ENCODE measurements at places on chromosomes 2 and 18.

GRCh38 chr2:211955648-211956047 is 583.0 kb downstream of the ERBB4 start:
- DNase-seq = no peak

GRCh38 chr2:1371082-1371481 is 42.2 kb upstream of the TPO start:
- DNase-seq = no peak

GRCh38 chr2:73503992-73504570 is 118.4 kb downstream of the ALMS1 start:
- DNase-seq = no peak

GRCh38 chr2:47177043-47177565 is 22.0 kb upstream of the STPG4 start:
- DNase-seq = no peak

- DNase-seq = no peak
These were observed 291.5 kb upstream of the FANCL start for GRCh38 chr2:58532641-58533040.

DNA sequence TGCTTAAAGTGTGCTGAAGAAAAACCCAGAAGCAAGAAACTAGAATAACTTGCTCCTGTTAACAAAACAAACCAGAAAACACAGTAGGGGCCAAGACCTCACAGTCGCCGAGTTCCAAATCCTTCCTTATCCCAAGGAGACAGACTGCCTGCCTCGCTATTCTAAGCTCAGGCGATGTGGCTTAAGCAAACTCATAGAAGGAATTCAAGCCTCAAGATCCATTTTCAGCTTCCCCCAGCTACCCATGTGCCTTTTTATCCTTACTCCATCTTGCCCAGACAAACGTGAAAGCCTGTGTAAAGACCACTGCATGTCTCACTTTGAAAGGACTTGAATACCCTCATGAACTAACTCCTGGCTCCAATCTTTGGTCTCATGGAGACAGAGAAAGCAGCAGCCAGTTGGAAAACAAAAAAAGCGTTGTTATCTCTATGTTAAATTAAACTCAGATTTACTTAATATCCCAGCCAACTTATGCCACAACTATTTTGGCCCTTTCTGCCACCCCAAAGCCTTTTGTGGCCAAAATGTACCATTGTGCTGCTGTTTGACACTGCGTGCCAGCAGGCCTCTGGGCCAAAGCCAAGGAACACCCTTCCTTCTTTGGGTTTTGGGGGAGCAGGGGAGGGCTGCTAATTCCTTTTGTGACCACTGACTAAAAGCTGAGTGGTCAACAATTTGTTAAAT is 123.2 kb upstream of the FZD5 start:
- DNase-seq = no peak

- no peak for DNase-seq
These were observed 59.2 kb downstream of the IL1R2 start for GRCh38 chr2:102050854-102051391.

GRCh38 chr18:55731594-55732042 is 143.6 kb upstream of the TCF4 start:
- DNase-seq = no peak

- DNase-seq = no peak
These were observed 18.6 kb downstream of the CAPN10 start for GRCh38 chr2:240604939-240605716.

- no peak for DNase-seq
These were observed 47.8 kb downstream of the INPP4A start for GRCh38 chr2:98492441-98492840.

- DNase-seq = no peak
These were observed 31.5 kb upstream of the GNAL start for GRCh38 chr18:11657554-11657953.

GRCh38 chr2:230975927-230976326 is 20.0 kb upstream of the SPATA3 start:
- DNase-seq = no peak

DNA sequence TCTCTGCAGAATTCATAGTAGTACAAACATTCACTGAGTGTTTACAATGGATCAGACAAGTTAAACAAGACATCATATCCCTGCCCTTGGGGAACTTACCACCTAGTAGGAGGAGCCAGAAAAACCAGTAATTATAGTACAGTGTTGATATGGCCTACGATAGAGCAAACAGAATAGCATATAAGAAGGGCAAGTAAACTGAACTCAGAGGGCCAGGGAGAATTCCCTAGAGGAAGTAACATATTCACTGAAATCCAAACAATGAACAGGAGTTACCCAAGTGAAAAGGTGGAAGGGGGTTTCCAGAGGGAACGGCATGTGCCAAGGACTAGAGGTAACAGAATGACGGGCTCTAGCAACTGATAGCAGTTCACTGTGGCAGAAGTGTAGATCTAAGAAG is 34.1 kb downstream of the NHEJ1 start:
- no peak for DNase-seq

GRCh38 chr18:76564117-76564516 is 69.1 kb upstream of the ZNF516 start:
- DNase-seq = no peak

GRCh38 chr2:654896-655295 is 22.3 kb downstream of the TMEM18 start:
- no peak for DNase-seq

DNA sequence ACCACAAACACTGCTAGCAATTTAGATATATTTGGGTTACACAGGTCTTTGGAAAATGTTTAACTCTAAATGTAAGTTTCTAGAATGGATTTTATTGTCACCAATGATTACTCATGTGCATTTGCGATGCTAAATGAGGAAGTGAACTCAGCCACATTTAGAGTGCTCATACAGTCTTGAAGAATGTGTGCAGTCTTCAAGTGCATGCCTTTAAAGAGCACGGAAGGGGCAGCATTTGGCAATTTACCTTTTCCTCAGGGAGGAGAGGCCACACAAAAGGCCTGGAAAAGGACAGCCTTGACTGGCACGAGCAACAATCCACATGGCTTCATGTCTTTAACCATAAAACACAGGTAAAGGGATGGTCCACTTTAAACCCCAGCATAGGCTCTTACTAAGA is 78.5 kb upstream of the STK17B start:
- DNase-seq = no peak

DNA sequence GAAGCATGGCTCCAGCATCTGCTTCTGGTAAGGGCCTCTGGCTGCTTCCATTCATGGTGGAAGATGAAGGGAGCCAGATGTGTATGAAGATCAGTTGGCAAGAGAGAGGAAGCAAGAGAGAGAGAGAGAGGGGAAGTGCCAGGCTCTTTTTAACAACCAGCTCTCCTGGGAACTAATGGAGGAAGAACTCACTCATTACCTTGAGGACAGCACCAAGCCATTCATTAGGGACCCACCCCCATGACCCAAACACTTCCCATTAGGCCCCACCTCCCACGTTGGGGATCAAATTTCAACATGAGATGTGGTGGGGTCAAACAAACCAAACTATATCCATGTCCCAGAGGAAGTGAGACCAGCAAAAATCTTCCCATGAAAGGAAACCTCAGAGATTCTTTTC is 124.8 kb upstream of the SIX2 start:
- peak; percentile 45 for DNase-seq

- DNase-seq = no peak
These were observed 57.1 kb downstream of the EMX1 start for GRCh38 chr2:72974436-72974754.

GRCh38 chr2:66439812-66440542 is 5.1 kb downstream of the MEIS1 start:
- DNase-seq = no peak

DNA sequence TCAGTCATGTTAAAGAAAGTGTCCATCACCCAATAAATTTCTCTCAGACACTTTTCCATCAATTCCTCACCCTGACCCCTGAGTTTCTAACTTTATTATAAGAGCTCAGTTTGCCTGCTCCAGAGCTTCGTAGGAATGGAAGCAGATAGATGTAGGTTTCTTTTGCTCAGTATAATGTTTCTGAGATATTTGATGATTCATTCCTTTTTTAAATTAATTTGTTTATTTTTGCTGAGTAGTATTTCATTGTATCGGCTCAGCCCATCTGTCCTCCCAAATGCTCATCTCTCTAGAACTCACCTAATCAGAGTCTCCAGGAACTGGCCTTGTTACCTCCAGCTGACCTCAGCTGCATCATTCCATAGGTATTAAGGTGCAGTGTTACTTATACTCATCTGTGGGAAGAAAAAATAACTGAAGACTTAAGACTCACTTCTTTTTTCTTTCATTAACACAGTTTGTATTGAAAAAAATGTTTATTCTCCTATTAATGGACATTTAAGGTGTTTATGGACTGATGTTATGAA is 11.9 kb upstream of the BCL2L11 start:
- no peak for DNase-seq

DNA sequence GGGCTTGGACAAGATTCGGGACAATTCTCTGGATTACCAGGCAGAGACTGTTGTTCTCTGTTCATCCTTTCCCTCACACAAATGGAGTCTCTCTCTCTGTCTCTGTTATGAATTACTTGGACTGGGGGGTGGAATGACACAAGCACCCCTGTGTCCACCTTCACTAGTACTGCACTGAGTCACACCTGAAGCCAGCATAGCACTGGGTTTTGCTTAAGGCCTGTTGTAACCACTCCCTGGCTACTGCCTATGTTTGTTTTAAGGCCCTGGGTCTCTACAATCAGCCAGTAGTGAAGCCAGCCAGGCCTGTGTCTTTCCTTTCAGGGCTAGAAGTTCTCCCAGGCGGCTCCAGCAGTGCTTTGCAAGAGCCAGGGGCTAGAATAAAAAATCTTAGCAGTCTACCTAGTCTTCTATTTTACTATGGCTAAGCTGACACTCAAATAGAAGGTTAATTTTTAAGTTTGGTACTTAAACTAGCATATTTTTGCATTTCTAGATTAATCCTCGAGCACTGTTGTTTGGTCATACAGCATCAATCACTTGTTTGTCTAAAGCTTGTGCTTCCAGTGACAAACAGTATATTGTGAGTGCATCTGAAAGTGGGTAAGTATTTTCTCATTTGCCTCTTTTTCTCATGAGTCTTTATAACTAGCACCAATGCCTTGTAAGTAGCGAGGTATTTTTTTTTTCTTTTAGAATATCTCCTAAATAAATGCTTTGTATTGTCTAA is 27.8 kb downstream of the WDR7 start:
- DNase-seq = no peak

GRCh38 chr2:162926501-162926900 is 87.9 kb upstream of the KCNH7 start:
- no peak for DNase-seq

DNA sequence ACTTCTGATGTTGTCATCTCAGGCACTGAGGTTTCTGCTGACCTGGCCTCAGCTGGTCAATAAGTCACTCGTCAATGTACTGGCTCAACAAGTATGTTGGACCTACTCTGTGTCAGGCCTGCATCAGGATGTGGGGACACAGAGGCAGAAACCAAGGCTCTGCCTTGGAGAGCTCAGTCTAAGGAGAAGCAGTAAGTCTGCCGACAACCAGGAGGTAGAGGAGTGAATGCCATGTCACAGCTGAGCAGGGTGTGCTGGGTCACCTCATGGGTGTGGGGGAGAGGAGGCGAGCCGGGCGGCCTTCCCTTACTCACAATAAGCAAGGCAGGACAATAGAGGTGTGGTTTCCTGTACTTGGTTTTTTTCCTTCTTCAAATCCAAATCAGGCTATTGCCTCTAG is 75.8 kb downstream of the COLEC12 start:
- DNase-seq = no peak

GRCh38 chr2:99608861-99609260 is 119.0 kb upstream of the REV1 start:
- DNase-seq = no peak

DNA sequence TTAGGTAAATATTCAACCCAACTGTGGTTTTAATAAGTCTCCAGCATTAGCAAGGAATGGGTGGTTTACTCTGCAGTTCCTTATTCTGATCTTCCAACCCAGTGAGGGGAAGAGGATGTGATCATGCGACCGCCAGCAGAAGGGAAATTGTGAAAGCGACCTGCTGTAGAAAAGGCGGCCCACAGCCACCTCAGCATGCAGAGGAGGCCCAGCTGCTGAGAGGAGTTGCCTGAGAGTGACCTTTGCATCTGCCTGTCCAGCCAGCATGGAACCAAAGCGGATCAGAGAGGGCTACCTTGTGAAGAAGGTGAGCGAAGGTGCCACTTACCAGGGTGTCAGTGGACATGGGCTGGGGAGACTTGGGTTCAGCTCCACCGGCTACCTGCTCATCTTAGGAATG is at the start of gene PLEK:
PLEK (plus strand) TSS at position 196 of the 400 bp plus-strand sequence; CDS start at position 266, 70 bp downstream.
- no peak for DNase-seq

- peak; percentile 59 for DNase-seq
These were observed 184.0 kb downstream of the CELF4 start for GRCh38 chr18:37381554-37381953.

DNA sequence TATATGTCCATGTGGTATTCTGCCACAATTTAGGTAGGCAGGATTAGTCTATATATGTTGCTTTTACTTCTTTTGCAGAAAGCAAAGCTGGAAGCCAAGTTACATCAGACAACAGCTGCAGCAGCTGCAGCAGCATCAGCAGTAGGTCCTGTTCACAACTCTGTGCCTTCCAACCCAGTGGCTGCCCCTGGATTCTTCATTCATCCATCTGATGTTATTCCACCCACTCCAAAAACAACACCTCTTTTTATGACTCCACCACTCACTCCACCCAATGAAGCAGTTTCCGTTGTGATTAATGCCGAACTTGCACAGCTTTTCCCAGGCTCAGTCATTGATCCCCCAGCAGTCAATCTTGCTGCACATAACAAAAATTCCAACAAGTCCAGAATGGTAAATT is 107.6 kb downstream of the BIRC6 start:
- DNase-seq = no peak

- no peak for DNase-seq
These were observed 878 bp downstream of the FBXO15 start for GRCh38 chr18:74146756-74147155.

- DNase-seq = no peak
These were observed 132.4 kb downstream of the MREG start for GRCh38 chr2:215880970-215881369.

GRCh38 chr18:62586781-62587487 is 64.1 kb downstream of the ZCCHC2 start:
- no peak for DNase-seq

GRCh38 chr2:73536133-73536840 is 105.9 kb downstream of the NAT8 start:
- no peak for DNase-seq

- DNase-seq = no peak
These were observed 37.5 kb upstream of the SOS1 start for GRCh38 chr2:39158351-39158750.

DNA sequence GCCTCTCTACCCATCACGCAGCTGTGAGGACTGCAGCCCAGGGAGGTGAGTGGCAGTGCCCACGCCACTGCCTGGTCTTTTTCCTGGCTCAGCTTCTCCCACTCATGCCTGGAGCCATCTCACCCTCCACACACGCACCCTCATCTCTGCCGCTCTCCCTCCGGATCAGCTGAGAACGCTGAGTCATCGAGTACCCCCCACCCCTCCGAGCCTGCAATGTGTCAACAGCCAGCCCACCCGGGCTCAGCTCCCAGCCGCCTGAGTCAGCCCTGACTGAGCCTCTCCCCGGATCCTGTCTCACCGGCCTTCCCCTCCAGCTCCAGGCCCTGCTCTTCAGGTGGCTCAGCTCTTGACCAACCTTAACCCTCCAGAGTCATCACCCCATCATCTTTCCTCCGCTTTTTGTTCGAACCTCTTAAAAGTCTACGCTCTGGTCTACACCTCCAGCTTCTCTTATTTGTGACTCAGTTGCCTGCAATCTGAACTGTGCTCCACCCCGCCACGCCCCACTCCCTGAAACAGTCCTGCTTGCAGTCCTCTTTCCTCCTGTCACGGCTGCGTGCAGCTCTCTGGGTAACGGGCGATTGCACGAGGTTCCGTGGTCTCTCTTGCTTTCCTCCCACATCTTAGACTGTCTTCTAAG is 94.4 kb upstream of the ASAP2 start:
- DNase-seq = no peak

GRCh38 chr2:230866756-230867523 is 2.2 kb downstream of the ITM2C start:
- DNase-seq = no peak

GRCh38 chr2:27201675-27202074 is 10.2 kb upstream of the ATRAID start:
- DNase-seq = no peak

Measured in H9 (cell line).